ENCODE measurements at places on chromosomes 13 and 19.

DNA sequence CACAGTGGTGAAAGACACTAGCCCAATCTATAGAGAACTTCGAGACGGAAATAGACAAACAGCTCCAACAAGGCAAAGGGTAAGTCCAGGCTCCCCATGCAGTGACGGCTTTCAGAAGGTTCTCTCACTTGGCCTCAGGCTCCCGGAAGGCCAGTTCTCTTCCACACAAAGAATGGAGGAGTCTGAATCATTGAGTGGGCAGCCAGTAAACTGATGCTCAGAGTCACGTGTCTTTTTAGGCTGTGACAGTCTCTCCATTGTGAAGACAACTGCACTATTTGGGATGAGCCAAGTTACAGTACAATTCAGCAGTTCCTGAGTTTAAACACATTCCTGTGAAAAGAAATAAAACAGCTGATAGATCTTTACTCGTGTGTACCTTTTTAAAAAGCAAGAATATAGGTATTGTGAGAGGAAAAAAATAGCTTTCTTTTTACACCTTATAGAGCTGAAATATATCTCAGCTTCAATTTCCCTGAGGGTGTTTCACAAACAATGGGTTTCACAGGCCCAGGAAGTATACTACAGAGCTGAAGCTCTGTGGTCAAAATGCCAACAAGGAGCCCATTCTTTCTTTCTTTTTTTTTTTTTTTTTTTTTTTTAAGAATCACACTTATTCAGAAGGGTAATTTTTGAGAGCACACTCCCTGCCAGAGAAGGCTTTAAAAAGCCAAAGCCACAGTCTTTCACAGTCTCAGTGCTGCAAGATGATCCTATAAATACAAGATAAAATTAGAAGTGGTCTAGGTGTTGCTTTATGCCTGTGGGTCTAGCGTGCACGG lies 135.1 kb downstream of the FREM2 start:
- DNase-seq, result no peak

GRCh38 chr13:106683918-106684317 lies 116.0 kb upstream of the ARGLU1 start:
- DNase-seq, result no peak

DNA sequence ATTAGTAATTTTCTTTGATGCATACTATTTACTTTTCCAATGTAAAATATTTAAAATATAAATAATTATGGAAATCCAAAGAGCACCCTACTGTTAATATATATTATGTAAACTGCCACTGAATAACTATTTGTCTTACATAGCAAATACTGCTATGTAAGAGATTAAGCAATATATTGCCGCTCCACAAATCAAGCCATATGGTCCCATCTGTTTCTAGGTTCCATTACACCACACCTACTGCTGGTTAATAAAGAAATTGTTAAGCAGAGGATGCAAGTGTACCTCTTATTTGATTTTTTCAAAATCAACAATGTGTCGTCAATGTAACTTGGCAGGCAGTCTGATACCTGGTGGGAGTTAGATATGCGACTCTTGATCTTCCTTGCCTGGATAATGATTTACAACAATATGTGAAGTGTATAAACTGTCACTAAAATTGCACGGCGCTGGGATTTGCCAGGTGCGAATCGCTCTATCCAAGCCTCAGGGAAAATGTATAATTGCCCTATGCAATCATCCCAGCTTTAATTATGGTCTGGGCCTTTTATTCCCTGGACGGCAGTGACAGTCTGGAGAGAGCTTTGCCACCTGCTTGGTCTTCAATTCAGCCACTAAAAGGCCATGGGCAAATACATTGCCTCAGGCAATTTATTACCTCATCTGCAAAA lies 16.0 kb downstream of the SMAD9 start:
- no peak for DNase-seq

DNA sequence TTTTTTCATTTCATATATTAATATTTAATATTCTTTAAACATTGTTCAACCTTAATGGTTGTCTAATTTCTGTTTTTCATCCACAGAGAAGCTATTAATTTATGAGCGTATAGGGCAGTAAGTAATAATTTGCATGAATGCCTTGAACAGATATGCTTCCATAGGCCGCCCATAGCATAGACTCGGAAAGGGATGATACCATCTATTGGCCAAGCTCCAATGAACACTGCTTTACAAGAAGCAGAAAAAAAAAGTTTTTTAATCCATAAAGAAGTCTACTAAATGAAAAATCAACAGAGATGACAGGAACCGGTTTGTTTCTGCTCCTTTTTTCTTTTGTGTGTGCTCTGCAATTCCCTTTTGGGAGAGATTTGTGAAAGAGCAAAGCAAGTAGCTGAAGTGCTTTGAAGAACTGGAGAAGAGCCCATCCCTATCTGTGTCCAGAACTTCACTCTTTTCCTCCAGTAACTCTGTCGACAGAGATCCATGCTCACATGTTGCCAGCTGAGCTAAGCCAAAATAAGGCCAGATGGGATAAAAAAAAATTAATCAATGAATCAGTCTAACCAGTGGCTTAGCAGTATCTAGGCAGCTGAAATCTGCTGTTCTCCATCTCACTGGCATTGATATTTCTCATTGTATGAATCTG lies 215.9 kb upstream of the SOX21 start:
- DNase-seq, result no peak

Measured in PC-3 (cell line).